ENCODE measurements at places on chromosomes 6 and 20.
A peak's percentile ranks its signal among the peaks of the same experiment; 100 is the strongest.

GRCh38 chr20:48844996-48845395 is 17.2 kb upstream of the PREX1 start:
- no peak for DNase-seq

DNA sequence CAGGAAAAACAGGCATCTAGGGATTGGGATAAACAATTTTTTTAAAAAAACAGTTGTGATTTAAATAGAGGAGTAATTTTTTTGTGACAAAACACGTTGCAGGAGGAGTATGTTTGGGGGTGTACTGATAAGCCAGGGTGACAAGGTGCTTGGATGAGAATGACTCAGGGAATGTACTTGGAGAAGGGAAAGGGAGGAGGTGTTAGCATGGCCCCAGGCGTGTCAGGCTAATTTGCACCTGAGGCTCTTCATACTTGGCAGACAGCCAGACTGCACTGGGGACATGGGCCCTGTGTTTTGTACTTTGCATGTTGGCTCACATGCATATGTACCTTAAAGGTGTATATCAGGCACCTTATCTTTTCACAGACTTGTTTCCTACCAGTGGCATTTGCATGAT is 22.8 kb downstream of the PANK2 start:
- DNase-seq = no peak

- no peak for DNase-seq
Observed at GRCh38 chr6:111478064-111478476, 4.9 kb downstream of the REV3L start.

DNA sequence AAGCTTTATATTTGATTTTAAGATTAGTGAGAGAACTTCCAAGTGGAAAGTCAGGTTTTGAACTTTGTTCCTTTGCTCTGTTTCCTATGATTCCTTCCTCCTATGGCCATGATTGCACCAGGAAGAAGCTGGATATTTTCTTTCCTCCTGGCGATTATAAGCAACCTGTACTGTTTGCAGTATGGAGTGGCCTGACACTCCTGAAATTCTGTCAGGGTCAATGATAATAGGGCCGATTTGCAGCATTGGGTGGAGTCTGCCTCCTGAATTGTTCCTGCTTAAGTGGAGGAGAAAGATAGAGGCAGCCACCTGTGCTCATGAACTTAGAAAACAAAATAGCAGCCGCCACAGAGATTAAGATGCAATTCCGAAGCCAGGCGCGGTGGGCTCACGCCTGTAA is 9.8 kb upstream of the FAM217A start:
- no peak for DNase-seq

GRCh38 chr6:6910734-6911295 is 196.9 kb upstream of the RREB1 start:
- no peak for DNase-seq

DNA sequence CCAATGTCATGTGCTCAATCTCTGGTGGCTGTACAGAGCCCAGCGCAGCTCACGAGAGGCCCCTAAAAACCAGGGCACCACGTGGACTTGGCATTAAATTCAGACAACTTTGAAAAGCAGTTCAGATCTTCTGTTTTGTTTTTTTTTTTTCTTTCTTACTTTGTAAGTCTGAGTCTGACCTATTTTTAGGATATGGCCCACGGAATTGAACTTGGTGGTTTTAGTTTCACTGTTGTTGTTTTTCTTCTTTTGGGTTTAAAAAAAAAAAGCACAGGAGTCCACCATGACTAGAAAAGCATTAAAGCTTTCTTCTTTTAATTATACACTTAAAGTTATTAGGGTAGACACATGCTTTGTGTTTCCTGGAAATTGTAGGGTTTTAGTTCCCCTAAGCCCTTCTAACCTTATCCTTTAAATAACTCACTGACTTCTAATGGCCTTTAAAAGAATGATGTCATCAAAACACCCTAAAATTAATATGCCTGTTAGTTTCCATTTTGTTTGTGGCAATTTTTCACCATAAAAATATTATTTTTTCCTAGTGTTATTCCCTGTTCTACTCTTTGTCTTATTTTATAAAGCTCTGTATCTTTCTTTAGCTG is 48.5 kb upstream of the CCN2 start:
- DNase-seq = no peak

DNA sequence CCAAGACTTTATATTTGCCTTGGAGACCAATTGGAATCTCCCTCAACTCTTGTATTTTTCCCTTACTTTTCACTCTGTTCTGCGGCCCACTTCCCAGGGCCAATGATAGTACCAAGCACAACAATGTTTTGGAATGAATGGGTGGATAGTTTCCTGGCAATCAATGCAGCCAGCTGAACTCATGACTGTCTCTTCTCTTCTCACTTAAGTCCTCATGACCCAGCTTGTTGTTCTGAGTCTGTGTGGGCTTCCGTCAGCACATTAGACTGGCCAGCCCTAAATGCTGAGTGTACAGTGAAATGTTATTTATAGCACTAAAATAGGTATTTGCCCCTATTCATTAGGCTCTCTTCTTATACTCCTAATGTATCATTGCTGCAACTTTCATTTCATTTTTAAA is 5.6 kb upstream of the MBOAT1 start:
- DNase-seq = no peak

DNA sequence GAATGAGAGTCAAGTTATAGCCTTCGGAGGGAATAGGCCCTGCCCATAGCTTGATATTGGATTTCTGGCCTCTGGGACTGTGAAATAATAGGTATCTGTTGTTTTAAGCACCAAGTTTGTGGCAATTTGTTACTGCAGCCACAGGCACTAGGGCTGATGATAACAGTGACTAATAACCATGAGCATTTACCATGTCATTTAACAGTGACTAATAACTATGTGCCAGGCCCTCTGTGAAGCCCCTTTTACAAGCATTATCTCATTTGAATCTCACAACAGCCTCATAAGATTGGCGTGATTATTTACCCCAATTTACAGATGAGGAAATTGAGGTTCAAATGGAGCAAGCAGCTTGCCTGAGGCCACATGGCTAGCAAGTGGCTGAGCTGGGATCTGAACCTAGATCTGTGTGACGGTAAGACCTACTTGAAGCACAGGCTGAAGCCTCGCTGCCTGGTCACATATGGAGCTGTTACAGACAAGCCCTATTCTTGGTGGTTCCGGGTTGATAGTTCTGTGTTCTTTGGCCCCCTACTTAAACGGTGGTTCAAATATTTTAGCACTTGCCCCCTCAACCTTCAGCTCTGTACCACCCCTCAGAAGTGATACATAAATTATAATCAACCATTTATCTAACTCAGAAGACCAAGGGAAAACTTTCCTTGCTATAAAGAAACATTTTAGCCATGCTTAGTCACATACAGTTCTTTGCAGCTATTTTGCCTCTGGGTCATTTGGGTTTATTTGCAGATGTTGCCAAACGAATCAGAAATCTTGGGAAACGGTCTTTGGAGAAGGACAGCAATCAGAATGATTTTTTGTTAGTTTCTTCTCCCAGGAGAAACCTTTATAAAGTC is 98.3 kb downstream of the ELOVL5 start:
- no peak for DNase-seq

GRCh38 chr20:51400051-51400926 is 142.2 kb downstream of the NFATC2 start:
- no peak for DNase-seq

GRCh38 chr6:31096656-31097055 is 15.7 kb downstream of the C6orf15 start:
- no peak for DNase-seq

DNA sequence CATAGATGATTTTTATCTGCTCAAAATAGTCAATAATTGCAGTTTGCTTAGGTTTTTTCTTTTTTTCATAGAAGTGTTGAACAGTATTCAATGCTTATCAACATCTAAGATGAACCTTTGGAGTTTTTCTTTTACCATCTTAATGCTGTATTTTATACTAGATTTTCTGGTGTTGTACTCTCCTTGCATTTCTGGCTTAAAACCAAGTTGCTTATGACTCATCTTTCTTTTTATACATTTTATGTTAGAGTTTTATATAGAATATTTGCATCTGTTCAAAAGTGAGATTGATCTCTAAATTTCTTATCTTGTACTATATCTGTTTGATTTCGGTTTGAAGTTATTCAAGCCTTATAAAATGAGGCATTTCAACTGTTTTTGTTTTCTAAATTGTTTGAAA is 232.5 kb downstream of the RFPL4B start:
- no peak for DNase-seq

- DNase-seq = no peak
Observed at GRCh38 chr6:14545496-14545895, 427.9 kb downstream of the CD83 start.

- no peak for DNase-seq
Observed at GRCh38 chr6:73823046-73823735, 127.2 kb downstream of the CD109 start.

DNA sequence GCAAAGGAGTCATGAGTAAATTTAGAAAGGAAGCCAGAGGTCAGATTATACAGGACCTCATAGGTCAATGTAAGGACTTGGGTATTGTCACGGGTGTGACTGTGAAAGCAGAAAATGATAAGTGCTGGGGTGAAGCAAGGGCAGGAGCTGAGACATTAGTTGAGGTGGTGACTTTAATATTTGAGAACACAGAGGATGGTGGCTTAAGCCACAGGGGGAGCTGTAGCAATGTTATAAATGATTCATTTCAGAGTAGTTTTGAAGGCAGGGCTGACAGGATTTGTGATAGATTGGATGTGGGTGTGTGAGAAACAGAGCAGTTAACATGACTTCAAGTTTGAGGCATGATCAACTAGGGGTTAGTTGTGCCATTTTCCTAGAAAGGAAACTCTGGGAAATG is 659.9 kb downstream of the EPM2A start:
- DNase-seq = no peak

- no peak for DNase-seq
Observed at GRCh38 chr6:5996714-5997419, 9.9 kb downstream of the NRN1 start.

- DNase-seq = no peak
Observed at GRCh38 chr6:81895511-81896185, 143.2 kb upstream of the TENT5A start.

DNA sequence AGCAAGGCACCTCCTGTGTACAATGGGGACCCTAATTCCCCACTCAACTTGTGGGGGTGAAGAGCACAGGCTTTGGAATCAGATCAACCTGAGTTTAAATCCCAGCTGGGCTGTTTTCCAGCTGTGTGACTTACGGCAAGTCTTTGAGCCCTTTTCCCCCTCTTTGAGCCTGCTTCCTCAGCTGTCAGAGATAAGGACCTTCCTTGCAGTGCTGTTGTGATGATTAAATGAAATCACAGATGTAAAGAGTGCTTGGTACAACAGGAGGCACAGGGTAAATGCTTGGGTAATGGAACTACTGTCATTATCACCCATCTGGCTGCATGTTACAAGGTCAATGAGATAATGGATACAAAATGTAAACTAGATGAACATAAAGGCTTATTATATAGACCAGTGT is 3.2 kb downstream of the SNX21 start:
- DNase-seq = no peak

- no peak for DNase-seq
Observed at GRCh38 chr6:96086745-96087144, 71.0 kb downstream of the FUT9 start.

DNA sequence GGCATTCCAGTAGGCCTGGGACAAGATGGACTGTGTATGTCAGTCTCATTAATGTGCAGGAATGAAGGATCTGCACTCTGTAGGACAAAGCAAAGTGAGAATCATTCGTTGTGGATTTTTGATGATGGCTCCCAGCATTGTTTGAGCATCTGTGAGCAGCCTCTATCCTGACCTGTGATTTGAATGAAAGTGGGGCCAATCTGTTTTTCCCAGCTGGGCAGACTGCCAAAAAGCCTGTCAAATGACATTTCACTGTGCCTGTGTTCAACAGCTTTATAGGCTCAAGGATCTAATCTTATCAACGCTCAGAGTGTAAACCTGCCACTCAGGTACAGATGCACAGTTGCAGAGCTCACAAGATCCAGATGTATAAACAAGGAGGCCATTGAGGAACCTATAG is 86.7 kb upstream of the SYNDIG1 start:
- DNase-seq = no peak

GRCh38 chr6:167146977-167147376 is 10.8 kb downstream of the GPR31 start:
- DNase-seq = no peak

- DNase-seq = no peak
Observed at GRCh38 chr20:57244627-57245214, 21.7 kb downstream of the BMP7 start.

- no peak for DNase-seq
Observed at GRCh38 chr6:38687043-38687353, 15.9 kb downstream of the GLO1 start.

DNA sequence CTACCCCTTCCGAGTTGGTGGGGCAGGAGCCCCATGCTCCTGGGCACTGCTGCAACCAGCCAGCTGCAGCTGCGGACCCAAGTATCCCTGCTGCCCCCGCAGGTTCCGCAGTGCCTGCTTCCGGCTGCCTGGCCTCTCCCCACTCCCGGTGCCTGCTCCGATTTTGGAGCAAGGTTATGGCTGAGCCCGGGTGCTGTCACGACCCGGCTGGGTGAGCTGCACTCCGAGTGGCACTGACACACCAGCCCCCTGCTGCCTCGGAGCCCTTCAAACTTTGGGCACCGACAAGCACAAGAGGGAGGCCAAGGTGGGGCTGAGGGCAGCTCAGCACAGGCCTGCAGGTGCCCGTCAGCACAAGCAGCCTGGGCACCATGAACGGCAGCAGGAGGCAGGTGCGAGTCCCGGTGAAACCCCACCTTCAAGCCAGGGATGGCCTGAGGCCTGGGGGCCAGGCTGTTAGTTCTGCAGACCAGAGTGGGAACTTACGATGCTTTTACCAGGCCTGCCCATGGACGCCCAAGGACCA is 25.9 kb upstream of the HACE1 start:
- DNase-seq = no peak

DNA sequence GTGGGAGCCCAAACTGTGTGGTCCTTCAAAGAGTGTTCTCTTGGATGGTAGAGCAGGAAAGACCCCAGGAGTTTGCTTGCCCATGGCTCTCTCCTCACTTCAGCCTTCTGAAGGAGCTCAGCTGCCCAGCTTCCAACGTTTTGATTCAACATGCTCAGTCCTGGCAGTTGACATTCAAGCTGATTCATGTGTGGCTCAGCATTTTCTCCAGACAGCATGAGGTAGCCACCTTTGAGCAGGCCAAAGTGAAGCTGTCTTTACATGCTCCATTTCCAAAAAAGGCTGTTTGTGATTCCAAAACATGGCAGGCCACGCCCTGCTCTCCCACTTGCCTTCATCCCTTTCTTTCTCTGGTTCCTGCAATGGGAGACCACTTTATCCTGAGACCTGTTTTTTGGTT is 280.2 kb downstream of the TBC1D7 start:
- DNase-seq = no peak

- DNase-seq = no peak
Observed at GRCh38 chr20:35285806-35286076, 1.2 kb upstream of the EIF6 start.

- DNase-seq = no peak
Observed at GRCh38 chr6:74976701-74977100, 229.2 kb downstream of the COL12A1 start.

GRCh38 chr6:490251-491037 is 98.9 kb downstream of the IRF4 start:
- DNase-seq = no peak

- DNase-seq = no peak
Observed at GRCh38 chr6:41578217-41579087, 32.3 kb downstream of the FOXP4 start.

GRCh38 chr6:109008537-109009235 is 86.0 kb downstream of the SESN1 start:
- DNase-seq = peak; percentile 47

All from KG1 (cell line).